ENCODE measurements at places on chromosomes 1 and 21.

GRCh38 chr1:2408859-2409276, 3.5 kb downstream of the PEX10 start:
- DNase-seq: no peak

DNA sequence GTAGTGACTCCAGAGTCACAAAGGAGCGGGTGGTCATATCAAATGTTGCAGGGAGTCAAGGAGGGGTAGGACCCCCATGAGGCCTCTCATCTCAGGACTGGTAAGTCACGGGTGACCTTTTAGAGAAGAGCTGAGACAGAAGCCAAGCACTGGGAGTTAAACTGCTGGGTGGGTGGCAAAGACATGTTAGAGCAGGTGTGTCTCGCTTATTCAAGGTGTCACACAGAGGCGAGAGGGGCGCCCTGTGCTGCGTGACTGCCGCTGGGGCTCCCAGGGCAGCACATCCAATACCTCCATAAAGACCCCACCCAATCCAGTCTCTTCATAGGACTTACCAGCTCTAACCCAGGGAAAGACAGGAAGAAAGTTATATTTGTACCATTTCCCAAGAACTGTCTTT, 15.2 kb downstream of the CASQ2 start:
- DNase-seq: no peak

GRCh38 chr1:102875756-102876155, 232.6 kb downstream of the COL11A1 start:
- DNase-seq: no peak

DNA sequence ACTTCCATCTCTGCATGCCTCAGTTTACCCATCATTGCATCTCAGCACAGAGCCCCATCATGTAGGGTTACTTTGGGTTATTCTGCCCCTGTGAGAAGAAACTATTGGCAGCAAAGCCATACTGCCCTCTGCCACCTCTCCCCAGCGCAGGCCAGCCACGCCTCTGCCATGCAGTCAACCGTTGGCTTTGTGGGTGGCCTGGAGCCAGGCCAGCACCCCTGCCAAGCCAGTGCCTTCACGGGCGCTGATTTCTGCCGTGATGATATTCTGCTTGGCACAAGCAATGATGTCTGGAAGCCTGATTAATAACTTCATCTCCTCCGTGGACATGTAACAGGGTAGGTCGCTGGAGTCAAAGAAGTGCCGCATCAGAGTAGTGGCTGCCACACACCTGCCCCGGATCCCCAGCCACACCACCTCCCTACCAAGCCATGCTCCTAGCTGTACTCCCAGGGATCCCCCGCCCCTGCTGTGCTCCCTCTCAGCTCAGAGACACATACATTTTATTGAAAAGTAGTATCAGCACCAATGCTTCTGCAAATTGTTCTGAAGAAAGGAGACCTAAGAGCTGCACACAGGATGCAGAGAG, 15.0 kb upstream of the CEP85 start:
- DNase-seq: no peak

DNA sequence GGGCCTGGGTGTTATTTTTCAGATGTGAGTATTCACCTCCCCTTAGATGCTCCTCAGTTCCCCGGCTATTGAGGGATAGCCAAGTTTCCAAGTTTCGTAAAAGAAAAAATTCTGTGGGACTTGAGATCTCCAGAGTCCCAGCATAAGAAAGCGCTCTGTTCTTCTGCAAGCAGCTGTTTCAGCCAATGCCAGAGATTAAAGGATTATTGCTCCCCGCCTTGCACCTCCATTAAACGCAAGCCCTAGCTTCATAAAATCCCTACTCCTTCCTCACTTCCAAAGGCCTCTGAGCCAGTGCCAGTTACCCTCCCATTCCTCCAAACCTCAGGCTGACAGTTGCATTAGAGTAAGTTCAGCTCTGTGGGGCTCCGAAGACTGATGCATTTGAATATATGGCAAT, 56.4 kb downstream of the CHIA start:
- DNase-seq: no peak

GRCh38 chr1:156676820-156677615, at the start of gene NES:
NES (minus strand) TSS chr1:156677407; CDS start chr1:156677264, 143 bp downstream.
- no peak for DNase-seq

- no peak for DNase-seq
Observed at GRCh38 chr21:42500225-42500624, 4.2 kb upstream of the RSPH1 start.

GRCh38 chr1:213539464-213539863, 448.3 kb upstream of the PROX1 start:
- no peak for DNase-seq

GRCh38 chr1:218874313-218874712, 299.4 kb upstream of the LYPLAL1 start:
- DNase-seq: no peak

- DNase-seq: no peak
Observed at GRCh38 chr1:29700491-29700890, 464.2 kb downstream of the PTPRU start.

GRCh38 chr1:37605061-37605650, 9.4 kb upstream of the GNL2 start:
- no peak for DNase-seq

- DNase-seq: no peak
Observed at GRCh38 chr21:21226472-21226871, 228.3 kb downstream of the NCAM2 start.
